ENCODE measurements at places on chromosomes 5 and 9.

GRCh38 chr5:77921094-77921768, 145.1 kb upstream of the TBCA start:
- DNase-seq, result no peak

- no peak for DNase-seq
Measured at GRCh38 chr5:98604721-98605425, 168.6 kb upstream of the RGMB start.

DNA sequence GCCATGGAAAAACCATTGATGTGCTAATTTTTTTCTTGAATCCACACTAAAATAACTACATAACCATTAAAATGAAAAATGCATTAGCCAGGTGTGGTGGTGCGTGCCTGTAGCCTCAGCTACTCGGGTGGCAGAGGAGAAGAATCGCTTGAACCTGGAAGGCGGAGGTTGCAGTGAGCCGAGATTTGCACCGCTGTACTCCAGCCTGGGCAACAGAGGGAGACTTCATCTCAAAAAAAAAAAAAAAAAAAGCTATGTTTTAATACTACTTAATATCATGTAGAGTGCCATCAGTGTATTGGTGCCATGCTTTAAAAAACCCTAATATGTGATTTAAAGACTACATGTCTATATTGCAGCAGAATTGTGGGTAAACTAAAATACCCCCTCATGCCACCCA, 58.9 kb downstream of the NDFIP1 start:
- DNase-seq, result no peak

- DNase-seq, result no peak
Measured at GRCh38 chr9:21970800-21971640, 23.2 kb downstream of the CDKN2A start.

- no peak for DNase-seq
Measured at GRCh38 chr5:142000704-142001484, 11.9 kb downstream of the GNPDA1 start.

GRCh38 chr5:73764996-73765395, 139.0 kb downstream of the ARHGEF28 start:
- no peak for DNase-seq

GRCh38 chr5:175800656-175801081, 70.7 kb upstream of the CPLX2 start:
- no peak for DNase-seq

DNA sequence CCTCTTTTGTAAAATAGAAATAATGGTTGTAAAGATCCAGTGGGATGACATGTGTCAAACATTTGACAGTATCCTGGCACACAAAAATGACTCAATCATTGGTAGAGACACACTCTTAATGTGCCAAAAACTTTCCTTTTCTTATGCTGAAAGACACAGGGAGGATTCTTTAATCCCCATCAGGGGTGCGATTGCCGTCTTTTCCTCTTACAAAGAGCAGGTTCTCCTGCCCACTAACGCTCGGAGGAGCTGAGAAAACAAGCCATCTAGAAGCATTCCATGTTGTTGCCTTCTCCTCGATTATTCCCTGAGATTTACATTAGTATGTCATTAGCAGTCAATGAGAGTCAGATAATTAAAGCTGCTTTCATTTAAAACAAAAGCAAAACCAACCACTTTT, 342.6 kb upstream of the CCNH start:
- DNase-seq, result no peak

DNA sequence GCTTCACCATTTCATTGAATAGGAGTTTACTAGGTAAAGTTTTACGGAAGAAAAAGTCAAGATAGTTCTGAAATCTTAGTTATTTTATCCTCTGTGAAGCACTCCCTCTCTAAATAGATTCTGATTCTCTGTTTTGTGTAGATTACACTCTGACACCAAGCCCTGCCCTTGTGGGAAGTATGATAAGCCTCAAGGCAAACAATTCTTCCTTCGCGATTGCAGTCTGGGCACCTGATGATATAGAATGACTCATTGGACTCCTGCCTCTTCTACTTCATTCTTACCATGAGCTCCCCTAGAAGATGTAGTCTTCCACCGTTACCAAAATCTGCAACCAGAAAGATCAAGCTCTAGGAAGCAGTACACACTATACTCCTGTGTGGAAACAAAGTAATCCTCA, 626.9 kb upstream of the PTGER4 start:
- DNase-seq, result no peak

DNA sequence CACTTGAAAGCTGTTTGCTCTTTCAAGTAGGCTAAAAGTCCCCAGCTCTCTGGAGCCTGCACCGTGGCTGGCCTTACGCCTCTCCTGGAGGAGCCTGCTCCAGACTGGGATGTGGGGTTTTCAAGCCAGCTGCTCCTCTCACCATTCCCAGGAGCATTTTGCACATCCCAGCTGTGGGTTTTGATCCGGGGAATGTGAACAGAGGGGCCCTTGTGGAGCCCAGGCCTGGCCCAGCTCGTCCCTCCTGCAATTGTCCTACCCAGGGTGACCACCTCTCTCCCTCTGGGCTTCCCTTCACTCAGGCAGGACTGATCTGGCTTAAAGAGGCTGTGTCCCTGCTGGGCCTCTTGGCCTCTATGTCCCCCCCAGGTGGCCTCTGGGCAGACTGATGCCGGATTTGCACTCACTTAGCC, 32.5 kb upstream of the TIFAB start:
- DNase-seq, result no peak

GRCh38 chr5:178223196-178223773, 9.3 kb downstream of the PHYKPL start:
- no peak for DNase-seq

DNA sequence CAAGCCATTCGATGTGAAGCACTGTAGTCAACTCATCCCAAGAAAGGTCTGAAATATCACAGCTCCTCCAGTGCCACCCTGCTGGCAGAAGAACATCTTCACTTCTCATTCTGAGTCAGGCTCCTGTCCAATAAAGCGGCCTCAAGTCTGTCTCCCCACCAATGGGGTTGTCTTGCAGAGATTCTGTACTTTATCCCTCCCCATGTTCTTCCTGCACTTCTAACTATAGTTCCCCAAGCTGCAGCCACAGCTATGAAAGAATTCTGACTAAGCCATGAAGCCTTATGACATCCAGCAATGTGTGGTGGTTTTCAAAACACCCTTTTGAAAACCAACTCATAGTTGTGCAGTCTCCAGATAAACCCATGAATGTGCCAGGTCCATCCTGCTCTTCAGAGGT, 6.8 kb downstream of the MACROH2A1 start:
- DNase-seq, result no peak

GRCh38 chr5:95175106-95175505, 109.8 kb downstream of the MCTP1 start:
- no peak for DNase-seq

- DNase-seq, result no peak
Measured at GRCh38 chr9:33331377-33331891, 41.1 kb downstream of the NFX1 start.

- DNase-seq, result no peak
Measured at GRCh38 chr5:111983459-111983858, 226.5 kb upstream of the NREP start.

GRCh38 chr5:15904899-15905830, 274.4 kb downstream of the MARCHF11 start:
- no peak for DNase-seq

GRCh38 chr5:36613241-36613640, 6.8 kb downstream of the SLC1A3 start:
- DNase-seq, result no peak

DNA sequence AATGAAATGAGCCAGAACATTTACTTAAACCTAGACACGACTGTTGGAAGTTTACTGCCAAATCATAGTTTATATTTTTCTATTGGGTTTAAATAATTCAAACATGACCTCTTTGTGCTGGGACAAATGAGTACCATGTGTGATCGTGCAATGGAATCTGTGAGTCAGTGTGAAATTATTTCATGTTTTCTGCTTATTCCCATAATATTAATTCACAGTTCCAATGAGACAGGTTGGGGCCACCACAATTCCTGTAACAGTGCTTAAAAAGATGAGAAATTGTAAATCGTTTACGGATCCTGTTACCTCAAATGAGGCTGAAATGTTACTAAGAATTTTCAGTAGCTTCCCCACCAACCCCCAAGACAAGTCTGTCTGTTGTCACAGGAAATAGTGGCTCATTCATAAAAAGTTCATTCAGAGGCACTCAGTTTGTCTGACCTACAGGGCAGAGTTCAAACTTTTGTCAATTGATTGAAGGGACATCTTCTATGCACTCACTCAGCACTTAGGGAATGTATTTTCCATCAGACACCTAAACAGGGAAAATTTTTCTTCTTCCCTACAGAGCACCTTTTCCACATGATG, 563.9 kb upstream of the ADAMTS16 start:
- DNase-seq, result no peak

- no peak for DNase-seq
Measured at GRCh38 chr5:37722236-37723161, 117.3 kb downstream of the GDNF start.

DNA sequence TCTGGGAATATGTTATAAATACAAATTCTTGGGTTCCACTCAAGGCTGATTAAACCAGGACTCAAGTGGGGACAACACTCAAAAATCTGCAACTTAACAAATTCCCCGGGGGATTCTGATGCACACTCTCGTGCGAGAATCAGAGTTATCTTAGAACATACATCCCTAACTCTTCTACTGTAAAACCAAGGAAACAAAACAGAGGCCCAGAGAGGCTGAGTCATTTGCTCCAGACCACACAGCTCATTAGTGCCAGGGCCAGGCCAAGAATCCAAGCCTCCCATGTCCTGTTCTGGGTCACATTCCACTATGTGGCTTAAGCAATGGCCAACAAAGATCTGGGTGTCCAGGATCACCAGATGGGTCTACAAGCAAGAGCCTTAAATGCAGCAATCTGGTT, 166.0 kb downstream of the ADAMTS12 start:
- DNase-seq, result no peak

- no peak for DNase-seq
Measured at GRCh38 chr5:145948921-145949320, 12.5 kb downstream of the SH3RF2 start.

DNA sequence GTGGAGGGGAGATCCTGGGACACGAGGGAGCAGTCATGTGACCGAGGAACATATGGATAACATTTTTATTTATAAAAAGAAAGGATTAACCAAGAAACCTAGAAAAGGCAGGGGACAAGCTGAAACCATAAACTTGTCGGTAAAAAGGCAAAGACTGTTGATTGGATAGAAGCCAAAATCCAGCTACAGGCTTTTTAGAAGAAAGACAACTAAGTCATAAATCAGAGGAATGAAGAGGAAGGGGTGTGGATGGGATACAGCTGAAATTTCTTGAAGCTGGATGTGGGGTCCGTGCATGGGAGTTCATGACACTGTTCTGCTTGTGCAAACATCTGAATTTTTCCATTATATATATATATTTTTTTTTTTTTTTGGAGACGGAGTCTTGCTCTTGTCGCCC, 110.7 kb upstream of the PHYKPL start:
- DNase-seq, result no peak

- no peak for DNase-seq
Measured at GRCh38 chr9:137453643-137454081, 5.5 kb downstream of the NSMF start.

DNA sequence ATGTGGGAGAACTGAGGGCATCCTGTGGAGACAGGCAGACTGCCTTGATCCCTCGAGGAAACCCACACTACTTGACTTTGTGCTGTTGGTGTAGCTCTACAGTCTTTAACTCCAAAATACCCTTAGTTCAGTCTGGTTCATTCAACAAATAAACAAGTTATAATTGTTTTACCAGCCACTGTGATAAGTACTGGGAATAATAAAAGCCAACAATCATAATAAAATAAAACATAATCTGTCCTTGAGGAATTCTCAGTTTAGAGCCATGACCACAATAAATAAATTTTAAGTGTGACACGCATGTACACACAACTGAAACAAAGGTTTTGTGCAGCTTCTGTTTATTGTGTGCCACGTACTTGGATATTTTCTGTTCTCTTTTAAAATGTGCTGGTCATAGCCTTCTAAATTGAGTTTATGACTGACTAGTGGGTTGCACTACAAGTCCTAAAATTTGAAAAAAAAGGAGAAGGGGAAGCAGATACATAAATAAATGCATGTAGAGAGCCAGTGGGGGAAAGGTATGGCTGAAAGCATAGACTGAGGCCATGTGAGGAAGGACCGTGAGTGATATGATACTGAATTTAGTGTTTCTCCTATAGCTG, 6.2 kb upstream of the SCAMP1 start:
- no peak for DNase-seq

GRCh38 chr5:9922719-9923118, 292.6 kb upstream of the TAS2R1 start:
- no peak for DNase-seq

DNA sequence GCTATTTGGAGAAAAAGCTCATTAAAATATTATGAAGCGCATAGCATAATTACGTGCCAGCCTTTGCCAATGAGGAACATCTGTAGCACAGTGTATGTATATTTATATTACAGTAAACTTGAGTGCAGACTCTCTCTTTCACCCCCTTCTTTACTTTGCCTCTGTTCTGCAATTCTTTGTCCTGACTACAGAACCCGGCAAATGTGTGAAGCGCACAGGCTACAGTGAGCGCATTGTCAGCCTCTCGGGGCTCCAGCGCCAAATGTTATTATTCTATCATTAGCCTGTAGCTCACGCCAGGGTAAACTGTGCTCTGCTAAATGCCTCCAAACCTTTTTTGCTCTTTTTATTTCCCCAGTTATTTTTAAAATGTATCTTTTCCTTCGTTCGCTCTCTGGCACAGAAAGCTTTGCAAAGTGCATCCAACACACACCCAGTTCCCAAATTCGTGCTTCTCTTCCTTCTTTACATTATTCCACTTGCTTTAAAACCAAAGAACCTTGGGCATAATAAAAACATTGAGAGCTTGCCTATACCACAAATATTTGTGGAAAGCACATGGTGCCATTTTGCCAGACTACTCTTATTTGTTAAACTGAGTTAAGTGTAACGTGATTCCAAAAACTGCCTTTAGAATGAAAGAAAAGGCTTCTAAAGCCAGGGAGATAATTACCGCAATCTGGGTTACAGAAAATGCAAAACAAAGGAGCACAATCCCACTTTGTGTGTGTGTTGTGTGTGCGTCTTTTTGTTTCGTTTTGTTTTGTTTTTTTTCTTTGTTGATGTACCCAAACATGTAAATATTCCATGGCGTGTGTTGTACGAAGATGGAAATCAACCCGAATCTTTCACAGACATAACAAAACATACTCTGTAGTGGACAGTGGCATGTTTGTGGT, 164.1 kb upstream of the MPDZ start:
- DNase-seq, result no peak

GRCh38 chr5:852431-853401, 1.9 kb upstream of the ZDHHC11 start:
- DNase-seq, result no peak

GRCh38 chr9:74284581-74285450, 212.3 kb upstream of the RORB start:
- DNase-seq, result no peak

- no peak for DNase-seq
Measured at GRCh38 chr5:171895081-171895480, 109.5 kb downstream of the SMIM23 start.

DNA sequence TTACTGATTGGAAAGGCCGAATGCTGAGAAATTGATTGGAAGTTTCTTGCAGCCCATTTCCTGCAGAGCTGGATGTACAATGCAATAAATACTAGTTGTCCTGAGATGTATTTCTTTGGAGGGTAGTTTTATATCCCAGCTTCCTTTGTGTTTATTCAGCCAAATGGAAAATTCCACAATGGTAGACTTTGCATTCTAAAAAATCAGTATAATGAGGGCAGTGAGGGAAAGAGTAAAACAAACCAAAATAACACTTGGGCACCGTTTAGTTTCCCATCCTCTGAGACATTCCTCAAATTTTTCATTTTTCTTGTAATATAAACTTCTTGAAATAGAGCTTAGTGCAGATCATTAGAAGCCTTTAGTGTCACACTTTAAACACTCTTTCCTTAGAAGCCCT, 379.4 kb downstream of the EBF1 start:
- no peak for DNase-seq

All from NCI-H187 (cell line).